Stimulated activated CD8-positive, alpha-beta memory T cell treated with anti-CD3 and anti-CD28 coated beads, Interleukin-15, amount 100 ng/mL, for 48 hours (primary cell): ENCODE measurements at places on chromosomes 11 and 22.

DNA sequence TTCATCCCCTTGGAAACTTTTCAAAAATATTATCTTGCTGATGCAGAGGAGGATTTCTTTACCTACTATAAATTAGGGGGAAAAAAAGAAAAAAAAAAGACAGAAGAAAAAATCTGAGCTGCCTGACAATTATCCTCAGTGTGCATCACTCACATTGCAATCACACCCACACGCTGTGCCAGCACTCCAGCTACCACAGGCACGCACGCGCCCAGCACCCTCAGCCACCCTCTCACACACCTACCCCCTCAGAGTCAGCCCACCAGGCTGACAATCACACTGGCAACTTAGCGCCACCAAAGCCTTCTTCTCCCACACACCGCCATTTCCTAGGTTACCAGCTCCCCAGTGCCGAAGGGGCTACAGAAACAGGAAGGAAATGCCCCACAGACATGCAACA is 236.1 kb downstream of the KCNA4 start:
- no peak for DNase-seq

GRCh38 chr11:131756479-131757110 is 386.2 kb downstream of the NTM start:
- no peak for DNase-seq

DNA sequence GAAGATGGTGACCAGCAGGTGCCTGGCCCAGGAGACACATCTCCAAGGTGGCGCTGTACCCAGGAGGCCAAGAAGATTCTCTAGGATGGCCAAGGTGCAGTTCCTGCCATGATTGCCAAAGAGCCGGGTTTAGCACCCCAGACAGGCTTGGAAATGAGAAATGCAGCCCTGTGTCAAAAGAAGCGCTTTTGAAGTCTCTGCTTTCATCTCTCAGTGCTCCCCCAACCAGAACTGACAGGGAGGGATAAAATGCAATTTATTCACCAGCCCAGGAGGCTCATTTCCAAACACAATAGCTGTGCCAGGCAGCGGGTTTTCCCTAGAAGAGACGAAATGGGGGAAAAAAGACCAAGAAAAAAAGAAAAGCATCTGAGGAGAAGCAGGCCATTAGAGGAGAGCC is 195.9 kb upstream of the NCAM1 start:
- no peak for DNase-seq

- DNase-seq = no peak
Observed at GRCh38 chr11:88293931-88294330, 43.6 kb downstream of the CTSC start.

DNA sequence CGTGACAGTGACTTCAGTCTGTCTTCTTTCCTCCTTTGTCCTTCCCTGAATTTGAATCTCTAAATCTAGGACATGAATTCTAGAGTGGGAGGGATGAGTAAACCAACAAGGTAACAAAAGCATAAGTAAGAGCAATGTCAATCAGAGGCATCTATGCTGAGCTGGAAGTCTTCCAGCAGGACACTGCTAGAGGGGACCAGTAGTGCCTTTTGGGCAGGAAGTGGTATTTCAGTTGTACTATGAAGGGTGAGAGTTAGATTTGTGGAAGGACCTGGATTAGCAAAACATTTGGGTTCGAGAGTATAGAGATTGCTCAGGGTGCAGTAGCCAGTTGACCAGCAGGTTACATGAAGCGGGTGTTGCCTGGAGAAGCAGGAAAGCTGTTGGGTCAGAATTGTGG is 40.3 kb downstream of the MEI1 start:
- no peak for DNase-seq

GRCh38 chr11:66264914-66265313 is 3.5 kb upstream of the RAB1B start:
- DNase-seq = no peak

GRCh38 chr11:107468596-107468995 is 11.0 kb upstream of the CWF19L2 start:
- DNase-seq = no peak

- no peak for DNase-seq
Observed at GRCh38 chr11:86046116-86046515, 22.8 kb downstream of the PICALM start.

- no peak for DNase-seq
Observed at GRCh38 chr22:38350444-38351359, 33.5 kb upstream of the CSNK1E start.

- DNase-seq = no peak
Observed at GRCh38 chr11:115078461-115079438, 400.4 kb downstream of the NXPE2 start.

DNA sequence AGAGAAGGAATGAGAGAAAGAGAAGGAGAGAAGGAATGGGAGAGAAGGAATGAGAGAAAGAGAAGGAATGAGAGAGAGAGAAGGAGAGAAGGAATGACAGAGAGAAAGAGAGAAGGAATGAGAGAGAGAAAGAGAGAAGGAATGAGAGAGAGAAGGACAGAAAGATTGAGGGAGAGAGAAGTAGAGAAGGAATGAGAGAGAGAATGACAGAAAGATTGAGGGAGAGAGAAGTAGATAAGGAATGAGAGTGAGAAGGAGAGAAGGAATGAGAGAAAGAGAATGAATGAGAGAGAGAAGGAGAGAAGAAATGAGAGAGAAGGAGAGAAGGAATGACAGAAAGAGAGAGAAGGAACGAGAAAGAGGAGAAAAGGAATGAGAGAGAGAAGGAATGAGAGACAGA is 34.1 kb upstream of the APOL5 start:
- no peak for DNase-seq
